ENCODE measurements at places on chromosomes 6 and 20. TPM values are rescaled to one million over a fixed set of nuclear protein-coding genes. Genes with fewer than 3 reads are reported as not detected.

HCRTR2 gene
- total RNA-seq: not detected

ESR1 gene
- total RNA-seq: 1.6 TPM

NMBR gene
- total RNA-seq: not detected

SLC13A3 gene
- total RNA-seq: 0.30 TPM

PI16 gene
- 25.9 TPM for total RNA-seq

OR2B6 gene
- total RNA-seq: not detected

NXT1 gene
- total RNA-seq: 7.3 TPM

GLP1R gene
- 7.5 TPM for total RNA-seq

DNA sequence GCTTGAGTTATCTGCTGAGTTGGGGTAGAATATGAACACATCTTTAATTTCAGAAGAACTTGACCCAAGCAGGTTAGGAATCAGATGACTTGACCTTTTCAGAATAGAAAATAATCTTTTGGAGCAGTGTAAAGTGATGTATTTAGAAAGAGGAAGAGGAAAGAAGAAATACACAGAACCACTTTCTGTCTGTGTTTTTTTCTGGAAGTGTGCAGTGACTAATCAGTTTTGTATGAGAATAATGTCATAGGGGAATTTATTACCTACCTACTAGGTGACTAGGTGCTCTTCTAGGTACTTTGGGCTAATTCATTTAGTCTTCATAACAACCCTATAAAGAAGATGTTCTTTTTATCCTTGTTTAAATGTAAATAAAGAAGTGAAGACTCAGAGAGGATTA lies 3.0 kb downstream of the PPP1R14C start:
- no peak for DNase-seq

GRCh38 chr20:7828437-7828836 lies 111.8 kb downstream of the HAO1 start:
- no peak for DNase-seq

GRCh38 chr6:89630488-89630887 lies 8.1 kb downstream of the LYRM2 start:
- peak; percentile 73 for DNase-seq

DNA sequence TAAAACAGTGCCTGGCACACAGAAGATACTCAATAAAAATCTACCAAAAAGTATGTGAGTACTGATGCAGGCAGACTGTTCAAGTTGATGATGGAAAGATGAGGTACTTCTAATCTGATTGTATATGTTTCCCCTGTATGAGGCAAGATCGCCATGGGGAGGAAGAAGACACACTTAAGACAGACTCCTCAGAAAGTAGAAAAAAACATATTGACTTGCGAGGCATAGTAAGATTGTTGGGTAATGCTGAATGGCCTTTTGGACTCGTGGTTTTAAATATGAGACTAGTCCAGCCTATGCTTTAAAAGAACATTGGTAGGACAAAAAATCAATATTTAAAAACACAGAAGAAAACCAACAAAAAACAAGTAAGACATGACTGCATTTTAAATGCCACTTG lies 72.6 kb downstream of the SHPRH start:
- DNase-seq: no peak

GRCh38 chr6:35533981-35534380 lies 21.3 kb upstream of the TULP1 start:
- DNase-seq: no peak

DNA sequence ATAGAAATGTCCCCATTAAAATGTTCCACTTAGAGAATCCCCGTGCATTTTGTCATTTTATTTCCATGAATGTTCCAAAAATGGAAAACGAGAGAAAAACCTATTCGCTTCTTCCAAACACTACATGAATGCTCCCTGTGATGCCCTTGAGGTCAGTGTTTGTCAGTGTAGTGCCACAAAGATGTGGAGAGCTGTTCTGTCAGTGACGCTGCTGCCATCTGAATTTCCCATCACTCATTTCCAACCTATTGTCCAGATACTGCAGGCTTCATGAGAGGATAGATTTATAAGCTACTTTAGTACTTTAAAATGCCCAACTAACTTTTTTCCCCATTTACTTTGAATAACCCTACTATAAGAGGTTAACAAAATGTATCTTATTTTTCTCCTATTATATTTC lies 335.8 kb downstream of the CDKAL1 start:
- no peak for DNase-seq

GRCh38 chr20:45444050-45444449 lies 25.5 kb upstream of the WFDC2 start:
- no peak for DNase-seq

DNA sequence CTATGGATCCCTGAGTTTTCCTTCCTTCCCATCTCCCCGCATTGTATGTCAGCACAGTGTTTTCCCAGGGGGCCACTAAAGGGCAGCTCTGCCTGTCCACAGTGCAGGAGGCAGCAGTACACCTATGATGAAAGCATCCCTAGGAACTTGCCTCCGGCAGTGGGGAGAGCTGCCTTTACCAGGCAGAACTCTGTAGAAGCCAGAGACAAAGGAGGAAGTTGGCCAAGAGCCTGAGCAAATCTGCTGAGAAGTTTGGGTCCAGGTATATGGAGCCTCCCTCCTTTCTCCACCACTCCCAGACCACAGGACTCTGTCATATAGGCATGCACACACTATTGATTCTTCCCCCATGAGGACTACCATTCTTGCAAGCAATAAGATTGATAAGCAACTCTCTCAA lies 282.7 kb downstream of the TBC1D7 start:
- no peak for DNase-seq

- DNase-seq: no peak
These were observed 18.6 kb downstream of the TAB2 start for GRCh38 chr6:149335924-149336608.

DNA sequence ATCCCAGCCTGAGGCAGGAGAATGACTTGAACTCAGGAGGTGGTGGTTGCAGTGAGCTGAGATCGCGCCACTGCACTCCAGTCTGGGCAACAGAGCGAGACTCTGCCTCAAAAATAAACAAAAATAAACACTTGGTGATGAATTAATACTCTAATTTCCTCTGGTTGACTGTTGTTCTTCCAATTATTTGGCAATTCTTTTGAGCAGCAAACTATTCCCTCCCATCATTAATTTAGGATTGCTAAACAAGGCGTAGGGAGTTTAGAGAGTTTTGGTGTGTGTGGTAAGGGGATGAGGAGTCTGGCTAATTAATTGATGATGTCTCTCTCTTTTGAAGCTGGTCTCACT lies 2.7 kb upstream of the ID1 start:
- no peak for DNase-seq

DNA sequence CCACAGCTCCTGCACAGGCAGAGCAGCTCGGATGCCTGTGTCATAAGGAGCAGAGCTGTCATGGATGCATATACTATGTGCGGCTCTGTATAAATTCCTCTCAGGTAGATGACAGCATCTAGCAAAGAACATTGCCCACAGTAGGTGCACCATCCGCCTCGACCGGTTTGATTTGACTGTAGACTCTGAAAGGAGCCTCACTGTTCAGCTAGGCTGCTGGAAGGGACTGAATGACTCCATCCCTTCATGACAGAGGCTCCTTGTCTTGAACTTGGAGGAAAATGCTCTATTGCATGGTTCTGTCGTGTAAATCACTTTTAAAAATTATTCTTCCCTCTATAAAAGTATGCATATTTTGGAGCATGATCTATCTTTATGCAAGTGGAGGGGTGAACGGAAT lies 128.8 kb upstream of the QKI start:
- no peak for DNase-seq

DNA sequence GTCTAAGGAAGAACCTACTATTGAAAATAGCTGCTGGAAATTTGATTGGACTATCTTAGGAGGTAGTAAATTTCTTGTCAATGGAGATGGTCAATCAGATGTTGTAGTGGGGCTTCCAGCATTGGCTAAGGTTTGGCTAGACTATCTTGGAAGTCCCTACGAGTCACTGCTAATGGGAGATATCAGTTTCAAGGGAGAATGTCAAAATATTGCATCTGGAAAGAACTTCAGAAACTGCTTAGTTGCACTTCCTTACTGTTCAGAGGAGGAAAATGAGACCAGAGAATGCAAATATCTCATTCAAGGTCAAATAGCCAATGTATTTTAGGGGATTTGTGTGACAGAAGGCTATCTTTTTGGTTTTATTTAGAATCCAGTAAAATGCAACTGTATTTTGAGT lies 53.5 kb upstream of the CCN2 start:
- no peak for DNase-seq

DNA sequence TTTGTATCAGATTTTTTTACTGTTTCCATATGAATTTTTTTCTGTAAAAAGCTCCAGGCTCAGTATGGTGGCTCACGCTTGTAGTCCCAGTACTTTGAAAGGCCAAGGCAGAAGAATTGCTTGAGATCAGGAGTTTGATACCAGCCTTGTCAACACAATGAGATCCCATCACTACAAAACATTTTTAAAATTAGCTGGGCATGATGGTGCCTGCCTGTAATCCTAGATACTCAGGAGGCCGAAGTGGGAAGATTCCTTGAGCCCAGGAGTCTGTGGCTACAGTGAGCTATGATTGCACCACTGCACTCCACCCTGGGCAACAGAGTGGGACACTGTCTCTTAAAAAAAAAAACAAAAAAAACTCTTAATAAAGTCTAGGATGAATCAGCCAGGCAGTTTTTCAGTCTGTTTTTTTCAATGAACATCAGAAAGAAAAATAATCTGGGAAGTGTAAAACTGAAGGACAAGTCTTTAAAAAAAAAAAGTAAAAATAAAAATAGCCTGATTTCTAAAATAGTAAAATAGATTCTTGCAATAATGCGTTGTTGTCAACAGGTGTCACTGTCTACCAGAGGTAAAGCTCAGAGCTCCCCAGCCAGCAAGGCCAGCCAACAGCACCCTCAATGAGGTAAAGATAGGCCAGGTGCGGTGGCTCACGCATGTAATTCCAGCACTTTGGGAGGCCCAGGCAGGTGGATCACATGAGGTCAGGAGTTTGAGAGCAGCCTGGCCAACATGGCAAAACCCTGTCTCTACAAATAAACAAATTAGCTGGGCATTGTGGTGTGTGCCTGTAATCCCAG lies 9.3 kb upstream of the ATG5 start:
- DNase-seq: no peak

DNA sequence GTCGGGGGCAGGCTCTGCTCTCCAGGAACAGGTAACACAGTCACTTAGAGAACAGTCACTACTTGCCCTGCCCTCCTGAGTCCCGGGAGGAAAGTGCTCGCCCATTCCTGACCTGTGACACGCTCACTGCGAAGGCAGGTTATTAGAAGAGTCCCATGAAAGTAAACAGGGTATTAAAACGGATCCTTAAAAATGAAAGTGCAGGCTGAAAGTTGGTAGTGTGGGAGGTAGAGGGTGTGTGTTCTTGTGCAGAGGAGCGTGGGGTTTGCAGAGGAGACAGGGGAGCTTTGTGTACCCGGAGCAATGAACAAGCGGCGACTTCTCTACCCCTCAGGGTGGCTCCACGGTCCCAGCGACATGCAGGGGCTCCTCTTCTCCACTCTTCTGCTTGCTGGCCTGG lies at the start of gene CCN6:
Gene CCN6, plus strand, starts transcription at position 104 of the 400 bp plus-strand sequence. Its CDS starts 254 bp downstream, at position 358.
- no peak for DNase-seq

DNA sequence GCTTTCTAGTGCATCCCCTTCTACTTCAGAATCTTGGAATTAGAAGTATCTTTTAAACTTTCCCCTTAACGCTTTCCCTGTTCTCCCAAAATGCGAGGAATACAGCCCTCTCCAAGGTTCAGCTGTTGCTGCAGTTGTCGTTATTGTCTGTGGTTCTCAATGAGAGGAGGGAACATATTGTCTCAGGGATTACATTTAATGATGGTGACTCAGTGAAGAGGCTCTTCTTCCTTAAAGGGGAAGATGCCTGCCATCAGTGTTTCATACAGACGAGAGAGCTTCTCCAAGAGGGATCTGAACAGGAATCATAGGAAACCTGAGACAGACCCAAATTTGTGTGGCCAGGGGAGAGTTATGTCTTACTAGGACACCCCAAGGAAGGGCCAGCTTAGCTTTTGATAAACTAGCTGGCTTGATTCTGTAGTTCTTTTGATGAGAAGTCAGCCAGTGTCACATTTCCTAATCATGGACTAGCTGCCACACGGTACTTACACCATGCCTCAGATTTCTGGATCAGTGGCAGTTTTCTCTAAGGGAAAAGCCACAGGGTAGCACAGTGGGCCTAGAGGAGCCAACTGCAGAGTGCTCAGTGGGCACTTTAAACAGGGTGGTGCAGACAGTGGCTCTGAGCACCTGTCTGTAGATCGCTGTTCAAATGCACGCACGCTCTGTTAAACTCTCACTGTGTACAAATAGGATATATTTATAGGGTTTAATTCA lies 59.7 kb upstream of the TMEM181 start:
- DNase-seq: no peak

DNA sequence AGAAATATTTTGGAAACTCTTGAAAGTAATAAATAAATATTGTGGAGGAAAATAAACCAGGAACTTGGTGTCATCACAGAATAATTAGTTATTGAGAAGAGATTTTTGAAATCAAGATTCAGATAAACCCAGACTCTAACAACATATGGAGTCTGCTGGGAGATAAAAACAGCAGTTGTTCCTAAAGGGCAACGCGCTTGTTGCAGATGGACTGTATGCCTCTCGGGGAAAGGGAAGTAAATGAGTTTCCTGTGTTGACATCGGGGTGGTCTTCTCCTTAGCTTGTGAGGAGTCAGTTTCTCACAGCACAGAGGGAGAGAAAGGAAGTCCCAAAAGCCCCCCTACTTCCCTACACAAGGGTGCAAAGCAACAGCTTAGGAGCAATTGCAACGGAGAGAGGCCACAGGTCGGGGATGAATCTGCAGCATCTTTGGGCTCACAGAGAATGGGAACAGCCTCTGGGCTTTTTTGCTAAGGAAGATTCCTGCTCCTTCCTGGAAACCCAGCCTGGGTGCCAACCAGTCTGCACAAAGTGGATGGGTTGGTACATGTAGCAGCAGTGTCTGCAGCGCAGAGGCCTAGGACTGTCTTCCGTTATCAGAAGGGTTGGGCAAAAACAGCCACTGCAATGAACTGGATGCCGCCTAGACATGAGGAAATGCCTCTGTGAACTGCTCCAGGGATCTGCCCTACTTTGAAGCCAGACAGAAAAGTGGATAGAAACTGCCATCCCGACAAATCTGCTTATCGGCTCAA lies 603.0 kb upstream of the NRSN1 start:
- DNase-seq: no peak

- no peak for DNase-seq
These were observed 114.6 kb downstream of the RCAN2 start for GRCh38 chr6:46376562-46377061.

DNA sequence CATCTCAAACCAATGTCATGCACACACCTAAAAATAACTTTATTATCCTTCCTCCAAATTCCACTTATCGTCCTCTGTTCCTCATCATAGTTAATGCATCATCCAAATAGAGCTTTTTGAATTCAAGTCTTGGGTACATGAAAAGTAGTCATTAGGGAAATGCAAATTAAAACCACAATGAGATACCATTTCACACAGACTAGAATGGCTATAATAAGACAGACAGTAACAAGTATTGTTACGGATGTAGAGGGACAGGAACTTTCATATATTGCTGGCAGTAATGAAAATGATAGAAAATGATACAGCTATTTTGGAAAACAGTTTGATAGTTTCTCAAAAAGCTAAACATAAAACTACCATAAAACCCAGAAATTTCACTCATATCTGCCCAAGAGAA lies 59.1 kb downstream of the FHL5 start:
- DNase-seq: no peak

GRCh38 chr6:126227833-126228702 lies 111.8 kb upstream of the CENPW start:
- DNase-seq: no peak

GRCh38 chr6:11380969-11381744 lies 148.7 kb upstream of the NEDD9 start:
- DNase-seq: no peak

Measured in left ventricle myocardium inferior (tissue), 1 donor.